ENCODE measurements at places on chromosomes 11 and 22.

DNA sequence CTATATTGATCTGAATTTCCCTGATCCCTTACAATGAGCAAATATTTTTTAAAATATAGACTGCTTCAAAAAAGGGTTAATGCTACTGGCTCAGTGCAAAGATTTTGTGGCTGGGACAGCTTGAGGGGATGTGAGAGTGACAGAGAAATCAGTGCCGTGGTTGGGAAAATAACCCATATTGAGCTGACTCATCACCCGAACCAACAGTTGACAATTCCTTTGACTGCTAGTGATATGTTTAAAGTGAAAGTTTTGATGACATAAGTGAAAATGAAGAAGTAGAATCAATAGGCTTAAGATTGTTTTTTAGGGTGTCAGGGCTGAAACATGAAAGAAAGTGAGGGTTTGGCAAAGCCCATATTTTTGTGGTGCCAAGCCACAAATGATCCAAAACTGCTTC lies 257.1 kb upstream of the TENM4 start:
- no peak for DNase-seq

- DNase-seq: no peak
Observed at GRCh38 chr11:114193730-114194679, 102.2 kb upstream of the NNMT start.

DNA sequence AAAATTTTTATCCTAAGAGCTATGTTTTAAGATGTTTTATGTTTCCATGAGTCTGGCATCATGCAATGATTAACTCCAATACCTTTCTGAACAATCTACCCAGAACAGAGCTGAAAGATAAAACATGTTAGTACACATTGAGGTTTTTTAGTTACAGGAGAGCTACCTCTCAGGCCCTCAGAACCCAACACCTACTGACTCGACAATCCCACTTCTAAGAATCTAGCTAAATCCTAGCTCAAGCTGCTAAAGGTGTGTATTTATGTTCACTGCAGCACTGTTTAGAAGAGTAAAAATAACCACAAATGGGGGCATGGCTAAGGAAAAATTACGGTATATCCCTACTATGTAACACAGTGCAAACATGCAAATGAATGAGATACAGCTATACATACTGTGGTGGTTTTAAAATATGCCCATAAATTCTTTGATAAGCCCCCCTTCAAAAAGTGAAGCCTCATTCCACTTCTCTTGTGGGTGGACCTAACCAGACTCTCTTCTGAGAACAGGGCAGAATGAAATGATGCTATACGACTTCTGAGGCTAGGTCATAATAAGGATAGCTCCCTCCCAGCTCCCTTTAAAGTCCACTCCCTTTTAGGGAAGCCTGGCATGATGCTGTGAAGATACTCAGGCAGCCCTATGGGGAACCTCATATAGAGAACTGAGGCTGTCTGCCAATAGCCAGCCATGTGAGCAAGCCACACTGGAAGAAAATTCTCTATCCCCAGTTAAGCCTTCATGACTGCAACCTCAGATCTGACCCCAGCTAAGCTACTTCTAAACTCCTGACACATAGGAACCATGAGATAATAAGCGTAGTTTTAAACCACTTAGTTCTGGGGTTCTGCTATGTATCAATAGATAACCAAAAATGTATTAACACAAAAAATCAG lies 29.5 kb downstream of the TMEM123 start:
- DNase-seq: no peak

DNA sequence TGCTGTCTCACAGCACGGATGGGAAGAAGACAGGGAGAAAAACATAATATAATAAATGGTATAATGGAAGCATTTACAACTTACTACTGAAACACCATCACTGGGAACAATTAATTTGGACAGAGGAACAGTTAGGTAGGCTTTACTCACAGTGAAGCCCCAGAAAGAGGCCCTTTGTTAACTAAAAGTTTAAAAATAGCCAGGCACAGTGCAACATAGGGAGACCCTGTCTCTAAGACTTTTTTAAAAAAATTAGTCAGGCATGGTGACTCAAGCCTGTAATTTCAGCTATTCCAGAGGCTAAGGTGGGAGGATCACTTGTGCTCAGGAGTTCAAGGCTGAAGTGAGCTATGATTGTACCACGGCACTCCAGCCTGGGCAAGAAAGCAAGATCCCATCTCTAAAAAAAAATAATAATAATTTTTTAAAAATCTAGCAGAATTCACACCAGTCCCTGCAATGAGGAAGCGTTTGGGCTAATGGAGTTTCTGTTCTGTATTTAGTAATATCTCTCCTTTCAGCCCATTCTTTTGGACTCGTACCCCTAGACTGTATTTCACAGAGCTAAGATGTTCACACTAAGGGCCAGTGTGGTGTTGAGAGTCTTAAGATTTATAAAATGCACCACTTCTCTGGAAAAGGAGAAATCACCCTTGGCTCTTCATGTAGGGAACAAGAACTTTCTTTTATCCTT lies 275.5 kb downstream of the SOX6 start:
- no peak for DNase-seq

- no peak for DNase-seq
Observed at GRCh38 chr11:65456418-65456817, 33.8 kb downstream of the NEAT1 start.

DNA sequence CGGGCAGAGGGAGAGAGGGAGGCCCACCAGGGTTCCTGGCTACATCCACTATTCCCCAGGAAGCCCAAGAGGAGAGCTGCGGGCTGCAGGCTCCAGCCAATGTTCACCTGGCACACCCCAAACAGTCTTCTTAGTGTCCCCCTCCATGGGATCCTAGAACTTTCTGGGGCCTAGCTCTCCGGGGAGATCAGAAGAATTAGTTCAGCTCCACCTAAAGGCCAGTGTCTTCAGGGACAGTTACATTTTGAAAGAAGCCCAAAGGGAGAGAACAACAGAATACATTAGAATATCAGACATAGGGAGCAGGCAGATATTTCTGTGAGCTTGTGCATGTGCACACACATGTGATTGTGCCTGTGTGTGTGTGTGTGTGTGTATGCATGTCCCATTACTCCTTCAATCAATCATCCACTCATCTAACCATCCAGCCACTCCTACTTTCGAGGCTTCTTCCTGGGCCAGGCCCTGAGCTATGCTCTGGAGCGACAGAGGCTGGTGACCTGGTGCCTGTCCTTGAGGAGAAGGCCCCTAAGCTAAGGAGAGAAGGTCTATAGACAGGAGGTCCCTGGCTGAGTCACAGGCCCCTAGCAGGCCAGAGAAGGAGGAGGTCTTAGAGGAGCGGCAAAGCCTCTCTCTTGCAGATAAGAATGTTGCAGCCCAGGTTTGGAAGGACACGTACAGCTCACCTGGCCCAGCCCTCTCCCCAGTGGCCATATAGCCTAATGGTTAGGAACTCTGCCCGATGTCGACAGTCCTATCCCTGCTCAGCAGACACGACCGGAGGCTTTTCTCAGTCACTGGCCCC lies 165.5 kb downstream of the DSCAML1 start:
- no peak for DNase-seq

- DNase-seq: peak; percentile 50
Observed at GRCh38 chr11:115188188-115188897, 315.9 kb downstream of the CADM1 start.

GRCh38 chr11:87295237-87295636 lies 257.5 kb downstream of the TMEM135 start:
- peak; percentile 41 for DNase-seq

DNA sequence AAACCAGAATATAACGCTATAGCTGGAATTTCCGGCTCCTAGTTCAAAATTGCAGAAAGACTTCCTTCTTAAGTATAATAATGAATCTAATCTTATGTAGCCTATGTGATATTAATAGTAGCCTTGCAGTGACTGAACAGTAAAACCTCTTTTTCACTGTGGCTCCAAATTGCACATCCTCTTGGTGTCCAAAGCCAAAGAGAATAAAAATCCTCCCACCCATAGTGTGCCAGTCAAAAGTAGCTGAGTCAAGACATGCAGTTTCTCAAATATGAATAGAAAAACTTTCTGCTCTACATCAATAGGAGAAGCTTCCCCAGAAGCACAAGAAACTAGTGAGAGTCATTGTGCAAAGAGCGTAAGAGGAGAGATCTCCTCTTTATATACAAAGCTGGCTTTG lies 76.0 kb upstream of the PICALM start:
- DNase-seq: no peak

DNA sequence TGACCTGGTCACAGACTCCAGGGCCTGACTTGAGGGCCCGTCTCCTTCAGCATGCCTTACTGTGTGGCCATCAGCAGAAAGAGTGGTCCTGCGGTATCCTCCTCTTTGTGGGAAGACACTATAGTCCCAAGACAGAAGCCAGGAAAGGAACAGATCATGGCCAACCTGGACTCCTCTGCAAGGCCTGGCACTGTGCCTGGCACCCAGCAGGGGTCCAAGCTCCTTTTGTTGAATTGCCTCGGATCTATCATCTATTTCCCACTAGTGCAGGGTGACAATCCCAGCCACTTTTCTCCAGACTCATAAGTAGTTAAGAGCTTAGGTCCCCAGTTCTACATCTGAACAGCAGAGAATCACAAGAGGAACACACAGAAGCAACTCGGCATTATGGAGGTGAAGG lies 27.0 kb downstream of the DSCAML1 start:
- DNase-seq: no peak

DNA sequence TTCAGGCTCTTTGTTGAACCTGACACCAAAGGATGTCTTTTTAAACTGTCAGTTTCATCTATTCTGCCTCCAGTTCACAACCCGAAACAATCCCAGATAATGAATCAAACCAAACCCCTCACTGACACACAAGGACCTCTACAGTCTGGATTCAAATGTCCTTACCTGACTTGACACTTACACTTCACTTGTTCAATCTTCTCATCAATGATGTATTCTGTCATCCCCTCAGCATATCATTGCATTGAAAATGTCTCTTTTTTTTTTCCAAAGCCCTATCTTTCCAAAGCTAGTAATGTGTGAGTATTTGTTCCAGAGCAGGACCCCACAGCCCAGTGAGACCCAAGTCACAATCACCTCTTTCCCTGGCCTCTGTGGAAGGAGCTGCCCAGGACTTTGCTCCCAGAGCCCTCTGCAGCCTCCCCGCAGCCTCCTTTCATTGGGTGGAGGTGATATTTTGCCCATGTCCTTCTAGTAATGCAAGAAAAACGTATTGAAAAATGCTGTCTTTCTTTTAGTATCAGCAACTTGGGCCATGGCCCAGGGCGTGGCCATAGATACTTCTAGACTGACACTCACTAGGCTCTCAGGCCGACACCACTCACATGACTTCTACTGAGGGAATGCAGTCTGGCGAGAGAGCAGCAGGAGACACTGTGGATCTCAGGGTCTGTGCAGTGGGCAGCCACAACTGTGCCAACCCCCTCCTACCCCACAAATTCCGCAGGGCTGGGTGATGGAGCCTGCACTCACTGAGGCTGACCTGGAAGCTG lies 18.2 kb downstream of the RFPL3 start:
- no peak for DNase-seq

- DNase-seq: peak; percentile 79
Observed at GRCh38 chr11:3796801-3797328, 489 bp downstream of the NUP98 start.

DNA sequence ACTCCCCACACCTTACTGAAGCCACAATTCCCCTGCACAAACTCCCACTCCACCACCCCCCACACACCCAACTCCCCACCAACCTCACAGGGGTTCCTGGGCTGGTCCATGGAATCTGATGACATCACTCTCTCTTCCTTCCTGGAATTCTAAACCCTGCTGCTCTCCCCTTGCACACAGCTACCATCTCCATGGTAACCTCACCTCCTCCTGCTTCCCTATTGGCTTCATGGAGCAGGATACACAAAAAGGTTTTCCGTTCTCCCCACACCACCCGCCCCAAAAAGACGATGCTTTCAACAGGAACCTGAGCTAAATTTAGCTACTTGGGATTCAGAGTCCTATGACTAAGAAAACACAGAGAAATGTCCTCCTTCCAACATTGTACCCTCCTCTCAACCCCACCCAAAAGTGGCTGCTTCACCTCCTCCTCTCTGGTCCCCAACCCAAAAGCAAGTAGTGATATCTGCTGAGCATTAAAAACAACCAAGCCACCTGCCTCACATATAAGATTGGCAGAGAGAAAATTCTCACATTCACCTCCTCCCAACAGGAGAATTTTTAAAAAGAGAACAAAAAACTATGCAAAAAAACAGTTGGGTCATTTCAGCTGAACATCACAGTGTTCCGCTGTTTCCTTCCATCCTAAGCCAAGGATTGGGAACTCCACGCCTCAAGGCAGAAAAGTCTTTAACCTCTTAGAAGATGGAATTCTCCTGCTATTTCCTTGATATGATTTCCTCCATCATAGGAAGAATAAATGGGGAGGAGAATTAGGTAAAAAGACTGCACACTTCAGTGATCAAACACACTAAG lies 66.9 kb downstream of the RBFOX2 start:
- peak; percentile 31 for DNase-seq

GRCh38 chr11:67470337-67471002 lies 1.4 kb upstream of the TMEM134 start:
- no peak for DNase-seq

- DNase-seq: no peak
Observed at GRCh38 chr11:109237636-109238035, 184.4 kb upstream of the C11orf87 start.

- DNase-seq: no peak
Observed at GRCh38 chr22:27986937-27987336, 67.9 kb upstream of the PITPNB start.

DNA sequence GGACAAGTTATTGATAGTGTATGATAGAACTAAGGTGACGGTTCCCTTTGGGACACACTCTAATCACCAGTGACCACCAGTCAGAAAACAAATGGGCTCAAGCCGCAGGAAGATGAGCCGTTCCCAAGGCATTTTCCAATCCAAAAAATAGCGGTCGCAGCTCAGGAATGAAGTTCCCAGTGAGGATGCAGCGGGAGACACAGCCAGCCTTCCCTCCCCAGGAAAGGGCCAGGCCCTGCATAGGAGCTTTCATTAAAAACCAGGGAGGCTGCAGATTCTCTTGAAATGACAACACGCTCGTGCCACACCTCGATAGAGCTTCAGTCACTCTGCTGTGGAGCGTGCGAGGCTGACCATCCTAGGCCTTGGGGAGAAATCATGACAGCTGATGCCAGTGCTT lies 65.8 kb upstream of the WNT7B start:
- no peak for DNase-seq

DNA sequence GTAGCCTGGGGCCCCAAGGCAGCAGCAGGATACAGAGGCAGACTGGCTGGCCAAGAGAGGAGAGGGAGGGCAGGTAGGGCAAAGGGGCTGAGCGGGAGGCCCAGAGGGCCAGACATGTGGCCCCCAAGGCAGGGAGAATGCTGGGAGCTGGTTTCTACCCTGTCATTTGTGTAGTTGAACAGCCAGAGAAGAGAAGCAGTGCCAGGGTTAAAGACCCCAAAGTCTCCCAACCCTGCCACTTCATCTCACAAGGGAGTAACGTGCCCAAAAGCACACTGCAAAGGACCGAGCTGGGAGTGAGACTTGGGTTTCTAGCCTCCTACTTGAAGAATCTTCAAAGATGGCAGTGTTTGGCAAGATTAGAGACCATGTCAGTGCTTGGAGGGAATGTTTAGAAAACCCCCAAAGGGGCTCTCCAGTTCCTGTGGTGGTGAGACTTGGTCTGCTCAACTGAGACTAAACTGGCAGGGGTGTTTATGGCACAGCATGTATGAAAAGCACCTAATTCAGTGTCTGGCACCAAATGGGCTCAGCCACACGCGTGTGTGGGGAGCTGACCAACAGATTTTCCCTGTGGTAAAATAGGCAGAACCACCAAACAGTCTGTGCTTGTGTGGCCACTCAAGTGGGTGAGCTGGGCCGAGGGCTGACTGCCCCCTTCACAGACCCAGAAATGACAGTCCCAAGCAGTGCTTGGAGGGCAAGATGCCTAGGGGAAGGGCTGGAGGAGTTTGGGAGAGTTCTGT lies 68.2 kb upstream of the CLTCL1 start:
- DNase-seq: peak; percentile 17

GRCh38 chr11:130389335-130389935 lies 39.0 kb downstream of the ADAMTS8 start:
- DNase-seq: no peak

- DNase-seq: peak; percentile 71
Observed at GRCh38 chr11:116579857-116580727, 192.7 kb downstream of the BUD13 start.
